ENCODE measurements at places on chromosomes 7 and 10.

DNA sequence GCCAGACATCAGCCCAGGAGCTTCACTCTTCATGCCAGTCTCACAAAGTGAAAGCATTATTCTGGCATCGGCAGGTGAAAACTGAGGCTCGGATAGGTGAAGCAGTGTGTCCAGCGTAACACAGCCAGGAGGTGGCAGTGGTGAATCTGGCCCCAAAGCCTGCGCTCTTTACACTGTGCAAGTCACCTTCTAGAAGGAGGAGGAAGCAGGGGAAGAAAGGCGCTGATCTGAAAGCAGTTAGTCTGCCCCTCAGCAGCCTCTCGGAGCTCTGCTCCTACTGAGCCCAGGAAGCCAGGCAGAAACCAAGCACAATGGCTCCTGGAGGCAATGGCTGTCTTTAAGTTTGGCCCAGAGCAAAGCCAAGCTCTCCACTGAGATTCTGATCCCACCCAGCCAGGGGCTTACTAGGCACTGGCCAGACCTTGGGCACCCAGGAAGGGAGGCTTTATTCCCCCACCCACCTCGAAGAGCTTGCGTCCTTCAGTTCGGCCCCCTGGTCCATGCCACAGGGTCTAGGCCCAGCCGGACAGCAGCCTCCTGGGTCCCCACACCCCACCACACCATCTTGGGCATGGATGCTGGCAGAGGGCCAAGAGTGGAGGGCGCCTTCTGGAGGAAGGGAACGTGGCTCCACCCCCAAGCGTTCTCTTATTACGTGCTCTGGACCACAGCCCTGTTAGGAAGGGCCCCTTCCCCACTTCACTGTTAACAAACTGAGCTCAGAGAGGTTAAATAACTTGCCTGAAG, 104.5 kb downstream of the GRID1 start:
- DNase-seq = no peak

GRCh38 chr7:71325151-71325550, 193.2 kb downstream of the GALNT17 start:
- DNase-seq = no peak

DNA sequence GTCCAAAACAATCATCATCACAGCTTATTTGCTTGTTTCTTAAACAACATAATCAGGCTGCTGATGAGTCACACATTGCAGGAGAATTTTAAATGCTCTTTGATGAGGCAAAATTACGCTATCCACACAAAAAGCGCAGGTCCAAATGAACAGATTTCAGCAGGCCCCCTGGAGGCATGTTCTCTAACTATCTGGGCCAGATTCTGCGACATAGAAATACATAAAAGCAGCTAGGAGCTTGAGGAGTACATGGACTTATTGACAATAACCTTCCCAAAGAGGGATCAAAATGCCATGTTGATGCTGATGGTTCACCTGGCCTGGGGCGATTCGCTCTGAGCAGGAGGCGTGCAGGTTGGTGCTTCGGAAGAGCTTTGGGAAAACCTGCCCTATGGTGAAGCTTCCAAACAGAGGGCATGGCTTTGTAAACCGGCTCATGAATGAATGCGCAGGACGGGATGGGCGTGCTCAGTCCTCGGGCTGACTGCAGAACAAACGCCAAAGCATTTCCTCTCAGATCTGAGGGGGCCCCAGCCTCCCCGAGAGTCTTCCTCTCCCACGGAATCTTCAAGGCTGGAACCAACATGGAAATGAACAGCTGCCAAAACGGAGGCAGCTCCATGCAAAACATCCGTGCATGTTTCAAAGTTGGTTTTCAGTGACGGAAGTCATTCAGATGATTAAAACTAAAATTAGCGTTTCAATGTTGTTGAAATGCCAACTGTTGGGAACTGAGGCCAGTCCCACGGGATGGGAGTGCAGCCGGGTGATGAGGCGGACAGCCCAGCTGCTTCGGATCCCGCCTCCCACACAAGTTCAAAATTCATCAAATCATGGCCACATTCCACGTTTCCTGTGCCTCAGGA, 179.6 kb downstream of the TCERG1L start:
- DNase-seq = no peak

- no peak for DNase-seq
Observed at GRCh38 chr10:110069502-110069982, 61.8 kb downstream of the ADD3 start.

GRCh38 chr7:106731187-106731586, 70.2 kb upstream of the CCDC71L start:
- DNase-seq = no peak

GRCh38 chr10:13712837-13713581, 126.2 kb downstream of the PRPF18 start:
- DNase-seq = peak; percentile 46

- no peak for DNase-seq
Observed at GRCh38 chr7:44060948-44061644, 4.3 kb downstream of the PGAM2 start.
